MCF 10A (cell line): ENCODE measurements at places on chromosomes 3 and 15.

GRCh38 chr3:67386451-67386850 lies 268.0 kb downstream of the SUCLG2 start:
- no peak for DNase-seq

GRCh38 chr15:39140060-39140604 lies 440.7 kb upstream of the THBS1 start:
- DNase-seq, result peak; percentile 52

- DNase-seq, result peak; percentile 94
These were observed 23.0 kb upstream of the CLDN1 start for GRCh38 chr3:190345027-190345821.

DNA sequence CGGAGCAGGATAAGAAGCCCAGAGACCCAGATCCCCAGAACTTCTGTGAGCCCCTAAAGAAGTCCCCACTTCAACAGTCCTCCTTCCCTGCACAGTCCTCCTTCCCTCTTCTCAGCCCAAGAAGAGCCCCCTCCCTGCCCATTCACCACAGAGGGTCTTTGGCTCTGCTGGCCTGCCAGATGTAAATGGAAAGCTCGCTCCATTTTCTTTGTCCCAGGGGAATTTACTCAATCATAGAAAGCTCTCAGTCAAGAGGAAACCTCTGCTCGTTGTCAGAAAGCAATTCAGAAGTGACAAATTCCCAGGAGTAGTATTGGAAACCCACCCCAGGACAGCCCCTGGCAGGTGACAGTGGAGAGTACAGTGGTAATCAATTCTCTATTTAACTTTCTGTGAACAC lies 105.5 kb upstream of the SMAD3 start:
- DNase-seq, result no peak

DNA sequence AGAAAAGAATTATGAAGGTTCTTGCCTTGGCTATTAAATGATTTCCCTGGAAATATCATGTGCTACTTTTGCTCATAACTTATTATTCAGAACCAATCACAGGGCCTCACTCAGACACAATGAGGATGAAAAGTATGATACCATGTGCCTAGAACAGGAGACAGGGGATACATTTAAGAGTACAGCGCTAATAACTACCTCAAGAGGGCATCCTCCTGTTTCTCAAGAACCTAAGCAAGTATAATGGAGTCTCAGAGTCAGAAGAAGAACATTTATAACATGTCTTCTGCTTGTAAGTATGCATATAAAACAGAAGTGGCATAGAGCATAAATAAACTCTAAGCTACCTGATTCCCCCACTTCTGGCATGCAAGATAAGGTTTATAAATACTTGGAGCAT lies 125.4 kb upstream of the MME start:
- DNase-seq, result peak; percentile 70
